ENCODE measurements at places on chromosomes 16 and 17.

DNA sequence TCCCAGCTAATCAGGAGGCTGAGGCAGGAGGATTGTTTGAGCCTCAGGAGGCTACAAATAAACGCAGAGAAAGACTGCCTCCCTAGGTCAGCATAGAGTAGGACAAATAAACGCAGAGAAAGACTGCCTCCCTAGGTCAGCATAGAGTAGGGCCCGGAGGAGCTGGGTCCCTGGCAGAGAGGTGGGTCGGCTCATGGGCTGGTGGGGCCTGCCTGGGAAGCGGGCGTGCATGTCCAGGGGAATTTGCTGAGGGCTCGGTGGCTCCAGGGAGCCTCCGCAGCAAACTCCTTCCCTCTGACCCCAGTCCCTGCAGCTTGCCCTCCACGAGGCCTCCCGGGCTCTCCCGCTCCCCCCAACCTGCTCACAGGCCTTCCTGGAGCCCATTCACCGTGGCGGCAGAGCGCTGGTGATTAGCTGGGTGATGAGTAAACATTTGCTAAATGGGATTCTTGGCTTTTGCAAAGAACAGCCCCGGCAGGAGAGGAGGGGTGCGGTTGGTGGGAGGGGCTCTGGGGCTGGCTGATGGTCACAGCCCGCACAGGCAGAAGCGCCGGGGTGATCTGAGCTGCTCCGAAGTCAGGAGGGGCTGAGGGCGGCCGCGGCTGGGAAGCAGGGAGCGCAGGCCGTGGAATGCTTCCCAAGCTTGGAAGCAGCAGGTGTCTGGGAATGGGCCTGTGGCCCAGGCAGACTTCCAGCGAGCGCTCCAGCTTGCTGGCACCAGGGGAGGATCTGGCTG, 93.1 kb downstream of the RTN4RL1 start:
- DNase-seq = no peak

DNA sequence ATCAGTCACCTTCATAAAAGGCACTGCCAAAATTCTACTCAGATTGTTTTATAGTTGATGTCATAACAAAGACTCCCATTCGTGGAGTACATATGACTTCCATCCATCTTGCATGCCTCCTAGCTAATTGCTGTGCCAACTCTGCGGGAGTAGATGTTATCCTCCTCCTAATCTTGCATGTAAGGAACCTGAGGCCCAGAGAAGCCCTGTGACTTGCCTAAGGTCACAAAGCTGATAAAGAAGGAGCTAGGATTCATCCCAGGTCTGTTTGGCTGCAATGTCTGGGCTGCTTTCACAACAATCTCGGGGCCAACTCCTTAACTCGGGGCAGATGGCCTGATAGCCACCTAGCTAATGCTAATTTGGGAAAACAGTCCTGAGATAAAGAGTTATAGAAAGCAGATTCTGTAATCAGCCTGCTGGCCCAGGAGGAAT, 87.3 kb downstream of the YPEL2 start:
- no peak for DNase-seq

- no peak for DNase-seq
Measured at GRCh38 chr16:83954577-83955016, 1.6 kb downstream of the OSGIN1 start.

DNA sequence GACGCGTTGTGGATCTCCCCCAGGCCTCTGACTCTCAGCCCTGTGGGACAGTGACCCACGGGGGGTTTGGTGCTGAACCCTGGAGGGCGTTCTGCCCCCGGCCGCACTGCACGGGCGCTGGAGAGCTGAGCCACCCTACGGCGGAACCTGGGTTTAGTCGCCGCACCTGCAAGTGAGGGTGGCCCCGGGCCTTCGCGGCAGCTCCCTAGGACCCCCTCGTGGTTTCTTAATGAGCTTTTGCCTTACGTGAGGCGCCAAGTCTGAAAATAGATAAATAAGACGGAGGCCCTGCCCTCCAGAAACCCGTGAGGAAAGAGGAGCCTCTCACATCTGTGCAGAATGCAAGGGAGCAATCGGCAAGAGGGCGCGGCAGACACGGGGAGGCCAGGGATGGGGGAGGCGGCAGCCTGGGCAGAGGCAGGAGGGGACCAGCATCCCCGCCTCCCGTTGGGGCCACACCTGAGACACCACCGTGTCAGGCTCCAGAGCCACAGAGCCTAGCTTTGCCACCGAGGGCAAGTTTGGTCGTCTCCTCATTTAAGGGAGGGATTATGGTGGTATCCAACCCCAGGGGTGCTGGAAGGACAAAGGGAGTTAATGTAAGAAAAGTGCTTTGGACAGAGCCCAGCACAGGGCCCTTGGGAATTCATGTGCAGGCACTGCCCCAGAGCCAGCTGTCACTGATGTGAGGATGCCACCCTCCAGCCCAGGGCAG, 153.2 kb upstream of the CHMP6 start:
- no peak for DNase-seq

DNA sequence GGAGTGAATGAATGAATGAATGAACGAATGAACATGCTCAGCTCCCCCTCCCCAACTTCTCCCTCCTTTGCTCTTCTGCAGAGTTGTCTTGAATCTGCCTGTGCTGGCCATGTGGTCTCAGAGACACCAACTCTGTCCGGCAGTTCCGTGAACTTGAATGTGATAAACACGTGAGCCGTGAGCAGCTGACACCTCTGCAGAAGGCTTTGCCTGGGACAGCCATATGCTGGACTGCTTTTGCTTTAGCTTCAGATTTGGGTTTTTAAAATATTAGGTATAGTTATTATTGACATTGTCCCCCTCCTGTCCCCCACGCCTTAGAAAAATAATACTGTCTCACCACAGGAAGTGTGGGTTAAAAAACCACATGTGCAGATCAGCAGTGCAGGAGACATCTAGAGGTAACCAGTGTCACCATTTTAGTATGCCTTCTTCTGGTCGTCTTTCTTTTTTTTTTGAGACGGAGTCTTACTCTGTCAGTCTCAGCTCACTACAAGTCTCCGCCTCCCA, 83.8 kb downstream of the ABCC1 start:
- no peak for DNase-seq

DNA sequence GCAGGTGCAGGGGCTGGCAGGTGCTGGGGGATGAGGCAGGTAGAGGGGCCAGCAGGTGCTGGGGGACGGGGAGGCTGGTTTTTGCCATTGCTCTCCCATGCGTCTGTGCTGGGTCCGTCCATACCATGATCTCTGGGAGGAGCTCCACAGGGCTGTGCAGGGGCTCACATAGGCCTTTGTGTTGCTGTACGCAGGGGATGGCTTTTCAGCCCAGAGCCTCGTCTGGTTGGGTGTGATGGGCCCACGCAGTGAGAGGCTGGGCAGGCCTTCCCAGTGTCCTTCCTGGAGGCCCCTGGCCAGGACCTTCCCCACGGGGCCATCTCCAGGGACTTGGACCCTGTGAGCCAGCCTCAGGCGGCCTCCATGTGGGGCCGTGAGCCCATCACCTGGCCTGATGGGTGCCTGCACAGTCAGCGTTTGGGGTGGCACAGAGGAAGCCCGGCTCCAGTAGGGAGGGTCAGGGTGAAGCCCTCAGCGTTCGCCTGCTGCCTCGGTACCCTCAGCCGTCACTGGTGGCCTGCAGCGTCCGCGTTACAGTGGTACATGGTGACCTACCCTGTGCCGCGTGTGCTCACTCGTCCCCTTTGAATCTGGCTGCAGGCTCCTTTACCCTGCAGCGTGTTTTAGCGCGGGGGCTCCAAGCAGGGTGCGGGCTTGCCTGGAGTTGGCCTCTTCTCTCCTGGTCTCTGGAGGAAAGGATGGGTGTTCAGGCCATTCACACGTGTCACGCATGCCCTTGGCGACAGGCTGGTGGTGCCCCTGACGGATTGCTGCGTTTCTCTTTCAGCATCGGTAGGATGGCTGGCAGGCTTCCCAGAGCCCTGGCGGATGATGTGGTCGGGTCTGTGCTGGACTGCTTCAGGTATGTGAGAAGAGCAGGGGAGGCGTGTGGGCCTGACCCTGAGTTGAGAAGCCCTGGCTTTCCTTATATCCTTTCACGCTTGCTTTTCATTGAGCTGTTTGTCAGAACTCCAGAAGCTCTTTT, 30.6 kb downstream of the ZNF750 start:
- DNase-seq = no peak

DNA sequence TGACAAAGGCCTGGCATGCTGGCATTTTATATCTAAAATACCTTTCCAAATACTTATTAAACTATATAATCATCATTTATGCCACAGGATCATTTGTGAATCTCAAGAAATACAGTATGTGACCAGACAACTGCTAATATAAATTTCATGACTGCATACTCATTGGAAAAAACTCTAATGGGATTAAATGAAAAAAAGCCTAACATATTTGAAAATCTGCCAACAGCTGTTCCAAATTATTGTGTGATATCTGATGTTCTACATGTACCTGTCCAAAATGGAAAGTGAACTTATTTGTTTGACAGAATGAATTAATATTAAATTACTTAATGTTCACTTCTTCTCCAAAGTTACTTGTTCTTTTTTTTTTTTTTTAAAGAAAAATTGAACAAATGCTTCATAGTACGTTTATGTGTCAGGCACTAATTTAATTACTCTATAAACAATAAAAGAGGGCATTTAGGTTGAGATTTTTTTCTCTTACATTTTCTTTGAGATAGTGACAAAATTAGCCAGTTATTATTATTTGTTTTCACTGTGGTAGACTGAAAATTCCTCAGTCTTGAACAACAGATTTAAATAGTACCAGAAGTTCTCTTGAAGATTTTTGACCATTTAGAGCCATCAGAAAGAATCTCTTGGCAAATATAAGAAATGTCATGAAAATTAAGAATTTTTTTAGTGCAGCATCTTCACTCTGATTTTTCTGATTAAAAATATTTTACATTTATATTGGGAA, 114.0 kb downstream of the FTO start:
- no peak for DNase-seq

- DNase-seq = no peak
Measured at GRCh38 chr16:19666477-19666876, 51.5 kb downstream of the KNOP1 start.

DNA sequence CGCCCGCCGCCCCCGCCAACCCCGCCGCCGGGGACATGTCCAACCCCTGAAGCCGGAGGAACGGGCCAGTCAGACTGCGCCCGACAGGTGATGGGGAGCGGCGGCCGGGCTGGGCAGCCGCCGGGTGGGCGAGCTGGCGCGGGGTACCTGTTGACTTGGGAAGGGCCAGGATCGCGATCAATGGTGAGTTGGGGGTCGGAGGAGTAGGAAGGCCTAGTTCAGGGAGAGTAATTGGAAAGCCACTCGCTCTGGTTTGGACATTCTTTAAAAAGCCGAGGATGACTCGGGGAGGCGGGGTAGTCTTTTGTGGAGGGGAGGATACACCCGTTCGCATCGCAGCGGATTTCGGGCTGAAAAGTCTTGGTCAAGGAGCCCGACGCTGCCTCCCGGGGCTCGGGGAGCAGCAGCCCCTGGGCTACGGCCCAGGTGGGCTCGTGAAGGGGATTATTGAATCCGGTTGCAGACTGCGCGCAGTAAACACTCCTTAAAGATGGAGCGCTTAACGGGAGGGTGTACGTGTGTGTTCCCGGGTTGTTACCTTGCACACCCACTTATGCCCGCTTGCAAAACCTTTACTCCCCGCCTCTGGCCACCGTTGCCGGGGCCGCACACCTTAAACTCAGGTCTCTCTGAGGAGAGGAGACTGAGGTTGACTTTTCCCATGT, 123.8 kb downstream of the GOSR1 start:
- no peak for DNase-seq

DNA sequence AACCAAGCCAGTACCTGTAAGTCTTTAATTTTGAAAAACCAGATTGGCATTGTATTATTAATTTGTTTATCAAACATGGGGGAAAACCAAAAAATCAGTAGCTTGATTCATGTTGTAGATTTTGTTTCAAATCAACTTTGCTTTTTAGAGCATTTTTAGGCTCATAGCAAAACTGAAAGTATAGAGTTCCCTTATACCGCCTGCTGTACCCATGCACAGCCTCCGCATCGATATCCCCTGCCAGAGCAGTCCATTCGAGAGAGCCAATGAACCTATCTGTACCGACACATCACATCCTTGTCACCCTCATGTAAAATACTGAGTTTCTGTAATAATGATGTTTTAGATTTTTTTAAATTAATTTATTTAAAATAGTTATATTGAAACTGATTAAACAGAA, 16.2 kb upstream of the MRC2 start:
- DNase-seq = no peak

- no peak for DNase-seq
Measured at GRCh38 chr17:4433515-4434031, at the start of gene SPNS3. SPNS3 (plus strand) TSS chr17:4433940; CDS start chr17:4433968, 28 bp downstream.

GRCh38 chr16:27695161-27695560, 145.2 kb downstream of the KATNIP start:
- DNase-seq = no peak

DNA sequence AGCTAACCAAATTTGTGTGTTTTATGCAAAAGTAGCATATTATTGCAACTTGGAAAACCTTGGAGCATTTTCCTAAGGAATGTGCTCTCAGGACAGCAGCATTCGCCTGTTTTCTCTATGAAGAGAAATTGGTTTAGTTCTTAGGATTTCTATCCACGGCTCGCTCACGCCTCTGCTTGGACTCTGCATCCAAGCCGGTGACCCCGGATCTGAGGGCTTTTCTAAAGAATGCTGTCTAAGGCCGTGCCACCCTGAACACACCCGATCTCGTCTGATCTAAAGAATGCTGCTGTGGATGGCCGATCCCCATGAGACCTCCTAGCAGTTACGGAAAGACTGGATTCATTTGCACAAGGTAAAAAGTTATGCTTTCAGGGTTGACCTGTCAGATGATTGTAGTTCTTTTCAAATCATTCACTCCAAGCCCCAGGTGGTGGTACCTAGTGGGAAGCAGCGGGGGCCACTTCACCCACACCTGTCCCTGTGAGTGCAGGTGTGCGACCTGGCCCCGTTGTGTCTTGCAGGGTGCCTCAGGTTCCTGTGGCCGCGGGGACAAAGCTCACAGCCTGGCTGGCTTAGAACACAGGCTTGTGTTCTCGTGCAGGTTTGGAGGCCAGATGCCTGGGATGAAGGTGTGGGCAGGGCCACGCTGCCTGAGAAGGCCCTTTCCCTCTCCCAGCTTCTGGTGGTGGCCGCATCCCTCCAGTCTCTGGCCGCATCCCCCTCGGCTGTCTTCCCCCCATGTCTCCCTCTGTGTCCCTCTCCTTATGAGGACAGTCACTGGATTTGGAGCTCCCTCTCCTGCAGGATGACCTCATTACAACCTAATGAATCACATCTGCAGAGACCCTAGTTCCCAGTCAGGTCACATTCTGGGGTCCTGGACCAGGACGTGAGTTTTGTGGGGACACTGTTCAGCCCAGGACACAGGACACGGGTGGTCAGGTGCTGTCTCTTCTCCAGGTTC, 71.1 kb downstream of the BANP start:
- no peak for DNase-seq

DNA sequence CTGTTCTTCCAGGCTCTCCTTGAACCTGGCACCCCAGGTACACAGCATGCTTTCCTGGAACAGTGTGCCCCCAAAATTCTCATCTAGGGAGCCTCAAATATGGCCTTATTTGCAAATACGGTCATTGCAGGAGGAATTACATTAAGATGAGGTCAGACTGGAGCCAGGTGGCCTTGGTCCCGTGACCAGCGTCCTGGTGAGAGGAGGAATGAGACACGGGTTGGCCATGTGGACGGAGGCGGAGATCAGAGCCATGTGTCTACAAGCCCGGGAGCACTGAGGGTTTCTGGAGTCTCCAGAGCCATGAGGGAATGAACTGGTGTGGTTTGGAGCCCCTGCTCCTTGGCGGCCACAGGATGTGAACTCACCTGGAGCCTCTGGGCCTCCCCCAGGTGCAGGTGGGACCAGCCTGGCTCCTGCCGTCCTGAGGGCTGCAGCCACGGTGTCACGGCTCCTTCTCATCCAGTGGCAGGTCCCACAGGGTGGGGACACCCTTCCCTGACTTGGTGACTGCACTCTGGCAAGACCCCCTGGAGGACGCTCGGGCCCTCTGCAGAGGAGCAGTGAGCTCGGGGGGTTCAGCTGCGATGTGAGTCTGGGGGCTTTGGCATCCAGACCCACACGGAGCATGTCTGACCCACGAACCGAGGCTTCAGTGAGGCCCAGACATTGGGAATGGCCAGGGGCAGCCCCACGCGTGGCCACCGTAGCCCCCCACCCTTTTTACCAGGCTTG, 21.8 kb upstream of the GNG13 start:
- no peak for DNase-seq
